ENCODE measurements at places on chromosomes 16 and 17.

GRCh38 chr16:68752602-68753001 lies 15.5 kb downstream of the CDH1 start:
- DNase-seq = no peak

DNA sequence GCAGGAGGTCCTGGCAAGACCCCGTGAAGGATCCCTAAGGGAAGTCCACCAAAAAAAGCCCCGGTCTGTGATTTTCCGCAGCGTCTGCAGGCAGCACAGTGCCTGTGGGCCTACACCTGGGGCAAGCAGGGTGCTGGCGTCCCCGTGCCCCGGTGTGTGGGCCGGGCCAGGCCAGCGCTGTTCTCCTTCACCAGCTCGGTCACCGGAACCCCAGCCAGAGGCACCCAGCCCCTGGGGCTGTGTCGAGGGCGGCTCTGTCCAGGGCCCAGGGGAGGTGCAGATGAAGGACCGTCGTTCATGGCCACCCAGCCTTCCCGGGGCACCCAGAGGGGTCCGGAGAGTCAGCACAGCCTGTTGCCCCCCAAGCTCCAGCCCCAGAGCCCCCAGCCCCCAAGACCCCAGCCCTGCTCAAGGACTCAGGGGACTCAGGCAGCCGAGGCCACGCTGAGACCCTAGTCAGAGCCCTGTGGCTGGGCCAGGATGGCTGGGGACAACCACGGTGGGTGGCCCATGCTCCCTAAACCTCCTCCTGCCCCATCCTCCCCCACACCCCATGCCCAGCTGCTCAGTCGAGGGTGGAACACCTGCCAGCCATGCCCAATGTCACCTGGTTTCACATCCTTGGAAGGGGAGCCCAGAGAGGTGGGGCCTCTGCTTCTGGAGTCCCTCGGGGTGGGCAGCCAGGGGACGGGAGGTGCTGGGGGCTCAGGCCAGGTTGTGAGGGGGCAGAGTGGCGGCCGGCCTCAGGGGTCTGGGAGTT lies 5.7 kb upstream of the C1QTNF8 start:
- DNase-seq = no peak

DNA sequence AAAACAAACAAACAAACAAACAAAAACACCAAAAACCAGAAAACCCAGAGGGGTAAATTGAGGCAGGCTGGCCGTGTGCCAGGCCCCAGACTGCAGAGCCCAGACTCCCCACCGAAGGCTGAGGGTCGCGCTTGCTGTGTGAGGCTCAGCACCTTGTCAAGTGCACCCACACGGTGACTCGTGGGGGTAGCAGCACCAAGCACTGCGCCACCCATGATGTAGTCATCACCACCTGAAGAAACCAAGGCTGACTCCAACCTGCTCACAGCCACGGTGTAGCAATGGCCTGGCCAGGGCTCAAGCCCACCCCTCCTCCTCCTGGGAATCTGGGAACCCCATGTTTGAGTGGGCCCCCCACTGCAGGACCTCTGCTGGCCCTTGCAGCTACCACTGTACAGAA lies 11.9 kb downstream of the MCRIP1 start:
- no peak for DNase-seq

- no peak for DNase-seq
Measured at GRCh38 chr16:76294396-76295214, 17.4 kb downstream of the CNTNAP4 start.

DNA sequence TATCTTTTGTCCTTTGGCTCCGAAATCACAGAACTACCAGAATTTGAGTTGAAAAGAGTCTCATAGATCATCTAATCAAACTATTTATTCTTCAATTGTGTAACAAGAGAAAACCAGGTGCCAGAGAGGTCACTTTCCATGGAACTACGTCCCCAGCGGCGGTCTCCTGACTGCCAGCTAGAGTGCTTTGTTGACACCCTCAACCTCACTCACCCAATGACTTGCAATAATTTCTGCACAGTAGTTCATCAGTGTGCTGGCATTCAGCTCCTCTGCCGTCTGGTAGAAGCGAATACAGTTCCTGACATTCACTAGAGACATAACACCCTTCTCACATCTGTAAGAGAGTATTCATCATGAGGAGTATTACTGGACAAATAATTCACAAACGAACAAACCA lies 54.2 kb downstream of the ANKFY1 start:
- no peak for DNase-seq

DNA sequence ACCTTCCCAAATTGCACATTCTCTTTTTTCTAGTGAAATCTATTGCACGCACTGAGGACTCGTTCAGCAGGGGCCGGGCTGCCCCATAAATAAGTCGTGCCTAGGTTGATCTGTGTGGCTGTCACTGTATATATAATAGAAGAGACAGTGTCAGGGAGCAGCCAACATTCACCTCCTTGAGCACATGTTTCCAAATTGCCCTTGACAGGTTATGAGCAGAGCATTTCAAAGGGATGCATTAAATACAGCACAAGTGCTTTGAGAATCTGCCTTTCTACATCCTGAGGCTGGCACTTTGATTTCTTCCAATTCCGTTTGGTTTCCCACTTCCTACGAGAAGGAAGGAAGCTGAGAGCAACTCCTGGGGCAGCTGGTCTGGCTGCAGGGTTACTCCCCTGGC lies 291.2 kb downstream of the NPIPA8 start:
- DNase-seq = no peak

- no peak for DNase-seq
Measured at GRCh38 chr16:85750146-85750826, 610 bp downstream of the C16orf74 start.

DNA sequence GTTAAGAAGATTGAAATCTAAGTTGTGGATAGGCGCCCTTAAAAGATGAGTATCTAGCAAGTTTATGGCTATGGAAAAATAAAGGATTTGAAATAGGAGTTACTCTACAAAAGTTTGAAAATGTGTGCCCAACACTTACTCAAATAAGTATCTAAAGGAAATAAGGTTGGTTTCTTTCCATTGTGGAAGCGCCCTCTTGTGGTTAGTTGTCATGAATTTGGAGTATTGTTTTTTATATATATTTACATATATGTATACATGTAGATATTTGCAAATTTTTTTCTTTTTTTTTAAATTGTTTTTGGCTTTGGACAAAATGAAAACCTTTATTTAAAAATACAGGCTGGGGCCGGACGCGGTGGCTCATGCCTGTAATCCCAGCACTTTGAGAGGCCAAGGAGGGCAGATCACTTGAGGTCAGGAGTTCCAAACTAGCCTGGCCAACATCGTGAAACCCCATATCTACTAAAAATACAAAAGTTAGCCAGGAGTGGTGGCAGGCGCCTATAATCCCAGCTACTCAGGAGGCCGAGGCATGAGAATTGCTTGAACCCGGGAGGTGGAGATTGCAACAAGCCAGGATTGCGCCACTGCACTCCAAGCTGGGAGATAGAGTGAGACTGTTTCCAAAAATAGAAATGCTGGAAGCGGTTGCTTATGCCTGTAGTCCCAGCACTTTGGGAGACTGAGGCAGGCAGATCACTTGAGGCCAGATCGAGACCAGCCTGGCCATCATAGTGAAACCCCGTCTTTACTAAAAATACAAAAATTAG lies 24.0 kb upstream of the VPS4A start:
- DNase-seq = peak; percentile 10

DNA sequence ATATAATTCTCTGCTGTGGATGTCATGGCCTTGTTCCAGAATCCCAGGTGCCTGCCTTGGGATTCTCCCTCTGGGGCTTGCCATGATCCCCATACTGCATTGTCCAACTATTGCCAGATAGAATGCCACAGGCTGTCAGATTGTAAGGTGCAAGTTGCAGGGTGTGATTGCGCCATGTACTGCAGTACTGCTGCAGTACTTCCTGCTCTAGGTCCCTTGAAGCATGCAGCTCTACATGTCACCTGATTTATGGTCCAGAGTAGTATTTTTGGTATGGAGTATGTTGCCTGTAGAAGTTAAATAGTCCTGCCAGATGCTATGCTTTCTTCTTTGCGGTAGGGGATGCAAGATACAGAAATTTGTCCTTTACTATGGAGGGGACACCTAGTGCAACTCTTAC lies 7.0 kb upstream of the SLFN5 start:
- DNase-seq = no peak

DNA sequence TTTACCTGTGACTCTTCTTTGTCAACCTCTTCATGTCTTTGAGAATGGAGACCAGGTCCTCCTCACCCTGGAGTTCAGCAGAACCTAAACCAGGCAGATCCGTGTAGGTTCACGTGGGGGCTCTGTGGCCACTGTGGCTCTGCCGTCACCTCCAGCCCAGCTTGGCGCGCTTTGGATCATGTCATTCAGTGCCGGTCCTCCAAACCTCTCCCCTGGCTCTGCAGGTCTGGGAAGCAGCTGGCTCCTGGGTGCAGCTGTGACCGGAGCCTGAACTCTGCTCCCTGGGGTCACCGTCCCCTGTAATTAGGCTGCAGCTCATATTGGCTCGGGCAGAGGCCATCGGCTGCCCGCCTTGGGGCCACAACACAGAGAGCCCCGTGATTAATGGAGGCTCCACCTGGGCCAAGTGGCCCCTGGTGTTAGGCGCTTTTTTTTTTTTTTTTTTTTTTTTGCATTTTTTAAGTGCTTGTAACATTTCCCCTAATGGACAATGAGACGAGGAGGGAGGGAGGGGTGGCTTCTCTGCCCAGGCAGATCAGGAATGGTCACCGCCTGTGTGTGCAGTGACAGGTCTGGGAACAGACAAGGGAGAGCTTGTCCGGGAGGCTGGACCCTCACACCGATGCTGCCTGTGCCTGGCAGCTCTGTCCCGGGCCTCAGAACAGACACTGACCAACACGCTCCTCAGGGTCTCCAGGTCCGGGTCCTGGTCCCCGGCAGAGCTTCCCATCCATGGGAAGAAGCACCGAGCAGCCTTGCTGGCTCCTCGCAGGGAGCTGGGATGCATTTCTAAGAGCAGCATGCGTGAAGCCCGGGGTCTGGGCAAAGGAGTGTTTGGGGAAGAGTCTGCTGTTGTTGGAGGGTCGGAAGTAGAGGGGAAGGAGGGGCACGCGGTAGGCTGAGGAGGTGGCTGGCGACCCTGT lies 247.9 kb downstream of the SEC14L1 start:
- no peak for DNase-seq

- DNase-seq = no peak
Measured at GRCh38 chr16:64391063-64391600, 730.7 kb downstream of the CDH11 start.

DNA sequence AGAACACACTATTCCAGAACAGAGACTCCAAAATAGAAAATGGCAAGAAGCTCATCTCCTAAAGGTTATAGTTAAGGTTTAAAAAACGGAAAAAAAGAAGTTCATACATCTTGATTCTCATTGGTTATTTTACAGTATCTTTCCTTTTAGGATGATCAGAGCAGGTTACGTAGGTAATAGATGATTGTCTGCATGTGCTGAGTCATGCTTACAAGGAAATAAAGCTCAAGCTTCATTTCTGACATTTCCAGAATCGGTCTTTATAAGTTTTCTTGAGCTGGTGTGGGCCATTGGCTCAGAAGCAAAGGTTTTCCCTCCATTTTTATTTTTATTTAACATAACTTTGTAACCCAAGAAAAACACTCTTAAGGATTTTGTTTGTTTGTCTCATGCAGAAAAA lies 1030.3 kb upstream of the CDH8 start:
- DNase-seq = no peak

GRCh38 chr17:62892870-62893338 lies 73.1 kb upstream of the TANC2 start:
- no peak for DNase-seq

- DNase-seq = no peak
Measured at GRCh38 chr16:66427871-66428681, 981 bp downstream of the BEAN1 start.

DNA sequence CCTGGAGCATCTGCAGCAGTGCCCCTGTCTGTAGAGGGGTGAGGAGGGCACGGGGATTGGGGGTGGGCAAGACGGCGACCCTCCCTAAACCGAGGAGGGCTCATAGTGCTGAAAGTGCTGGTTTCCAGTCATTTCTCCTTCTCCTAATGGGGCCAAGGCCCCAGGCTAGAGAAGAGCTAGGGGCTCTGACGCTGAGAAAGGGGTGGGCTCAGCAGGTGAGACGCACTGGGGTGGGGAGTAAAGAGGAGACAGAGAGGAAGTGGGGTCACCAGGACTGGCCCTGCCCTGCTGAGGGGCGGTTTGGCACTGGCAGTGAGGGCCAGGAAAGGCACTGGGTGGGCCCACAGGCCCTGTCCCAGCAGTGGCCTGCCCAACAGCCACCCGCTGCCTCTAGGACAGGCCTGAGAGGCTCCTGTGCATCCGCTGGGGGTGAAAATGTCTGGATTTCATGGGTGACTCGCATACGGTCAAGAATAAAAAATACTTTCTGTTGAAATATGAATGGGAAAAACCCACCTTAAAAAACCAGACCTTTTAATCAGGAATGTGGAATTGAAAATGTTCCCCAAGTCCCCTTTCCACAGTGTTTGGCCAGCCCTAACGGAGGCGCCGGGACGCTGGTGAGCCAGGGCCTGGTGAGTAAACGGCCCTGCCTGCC lies 122.4 kb upstream of the SMURF2 start:
- no peak for DNase-seq

GRCh38 chr16:11333010-11333409 lies 12.2 kb upstream of the RMI2 start:
- no peak for DNase-seq

DNA sequence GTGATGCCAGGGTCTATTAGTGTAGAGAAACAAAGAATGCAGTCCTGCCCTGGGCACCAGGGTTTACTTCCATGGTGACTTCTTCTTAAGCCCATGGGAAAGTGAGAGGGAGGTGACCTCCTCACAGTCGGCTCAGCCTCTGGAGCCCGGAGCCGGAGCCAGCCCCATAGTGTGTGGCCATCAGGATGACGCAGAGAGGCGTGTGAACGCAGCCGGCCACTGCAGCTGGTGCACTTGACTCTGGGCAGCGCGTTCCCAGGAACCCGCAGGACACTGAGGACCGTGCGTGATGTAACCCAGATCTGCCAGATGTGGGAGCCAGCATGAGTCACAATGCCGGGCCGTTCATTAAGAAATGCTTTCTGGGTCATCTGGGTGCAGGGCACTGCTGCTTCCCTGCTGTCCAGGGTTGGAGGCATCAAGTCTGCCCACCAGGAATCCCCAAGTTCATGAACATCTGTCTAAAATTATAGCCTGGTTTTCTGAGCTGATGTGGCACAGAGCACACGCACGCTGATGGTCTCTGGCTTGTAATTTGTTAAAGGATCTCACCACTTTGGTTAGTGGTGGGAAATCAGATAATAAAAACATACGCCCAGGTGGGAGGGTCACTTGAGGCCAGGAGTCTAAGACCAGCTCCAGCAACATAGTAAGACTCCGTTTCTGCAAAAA lies 114.1 kb downstream of the PITPNC1 start:
- no peak for DNase-seq

- no peak for DNase-seq
Measured at GRCh38 chr16:20866801-20867200, 33.4 kb downstream of the DCUN1D3 start.

GRCh38 chr17:9116311-9116835 lies 95.1 kb downstream of the NTN1 start:
- DNase-seq = no peak

DNA sequence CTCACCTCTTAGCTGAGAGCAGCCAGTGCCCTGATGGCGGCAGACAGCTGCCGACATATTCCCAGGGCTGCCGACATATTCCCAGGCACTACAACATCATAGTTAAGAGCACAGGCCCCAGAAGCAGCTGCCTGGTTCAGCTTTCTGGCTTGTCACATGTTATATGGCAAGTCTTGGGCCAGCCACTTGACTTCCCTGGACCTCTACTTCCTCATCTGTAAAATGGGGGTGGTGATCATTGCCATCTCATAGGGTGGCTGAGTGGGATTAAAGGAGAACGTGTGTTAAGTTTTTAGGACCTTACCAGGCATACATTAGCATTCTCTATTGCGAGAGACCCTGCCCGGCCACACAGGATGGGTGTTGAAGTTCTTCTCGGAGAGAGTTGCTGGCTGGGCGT lies 19.1 kb downstream of the CDIPT start:
- DNase-seq = no peak

- DNase-seq = no peak
Measured at GRCh38 chr16:12627394-12627793, 176.3 kb downstream of the CPPED1 start.

All from stimulated activated CD8-positive, alpha-beta memory T cell treated with anti-CD3 and anti-CD28 coated beads, Interleukin-4, amount 100 ng/mL, for 1 hour (primary cell).